Transverse colon (tissue), 4 donors: ENCODE measurements at places on chromosomes 2 and 18. TPM values are rescaled to one million over a fixed set of nuclear protein-coding genes. Genes with fewer than 3 reads are reported as not detected.

PIKFYVE gene
- 35.6 TPM for total RNA-seq

- DNase-seq = no peak
These were observed 44.1 kb upstream of the LHCGR start for GRCh38 chr2:48799601-48800000.

TTC32 gene
- total RNA-seq = 3.4 TPM

DNA sequence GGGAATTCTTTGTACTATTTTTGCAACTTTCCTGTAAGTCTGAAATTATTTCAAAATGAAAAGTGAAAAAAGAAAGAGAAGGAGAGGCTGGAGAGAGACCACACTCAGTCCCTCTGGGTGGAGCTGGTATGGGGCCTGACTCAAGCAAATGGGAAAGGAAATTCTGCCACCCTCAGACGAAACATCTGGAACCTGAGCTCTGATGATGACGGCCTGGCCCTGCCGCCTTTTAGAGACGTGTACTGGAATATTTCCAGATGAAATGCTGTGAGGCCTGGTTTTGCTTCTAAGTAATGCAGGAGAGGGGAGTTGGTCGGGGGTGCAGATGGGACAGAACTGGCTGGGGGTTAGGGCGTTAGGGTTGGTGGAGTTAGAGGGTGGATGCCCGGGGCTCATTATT lies 57.4 kb upstream of the GLI2 start:
- DNase-seq = no peak

DNA sequence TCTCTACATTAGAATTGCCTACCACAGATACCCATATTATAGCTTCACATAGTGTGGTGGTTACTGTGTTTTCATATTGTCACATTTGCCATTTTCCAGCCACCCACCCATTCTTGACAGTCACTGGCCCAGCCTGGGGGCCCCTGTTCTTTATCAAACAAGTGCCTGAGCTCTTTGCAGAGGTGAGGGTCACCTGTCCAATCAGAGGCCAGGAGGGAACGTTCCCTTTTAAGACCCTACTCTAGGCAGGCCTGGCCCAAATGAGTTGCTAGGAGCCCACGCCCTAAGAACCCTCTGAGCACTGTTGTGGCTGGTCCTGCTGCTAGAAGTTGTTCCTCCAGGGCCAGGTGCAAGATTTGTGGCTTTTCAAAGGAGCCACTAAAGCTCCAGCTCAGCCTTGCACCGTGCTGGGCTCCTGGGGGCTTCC lies 5.2 kb downstream of the IL37 start:
- no peak for DNase-seq

- no peak for DNase-seq
These were observed 7.0 kb upstream of the STRN start for GRCh38 chr2:36973320-36973719.

DNA sequence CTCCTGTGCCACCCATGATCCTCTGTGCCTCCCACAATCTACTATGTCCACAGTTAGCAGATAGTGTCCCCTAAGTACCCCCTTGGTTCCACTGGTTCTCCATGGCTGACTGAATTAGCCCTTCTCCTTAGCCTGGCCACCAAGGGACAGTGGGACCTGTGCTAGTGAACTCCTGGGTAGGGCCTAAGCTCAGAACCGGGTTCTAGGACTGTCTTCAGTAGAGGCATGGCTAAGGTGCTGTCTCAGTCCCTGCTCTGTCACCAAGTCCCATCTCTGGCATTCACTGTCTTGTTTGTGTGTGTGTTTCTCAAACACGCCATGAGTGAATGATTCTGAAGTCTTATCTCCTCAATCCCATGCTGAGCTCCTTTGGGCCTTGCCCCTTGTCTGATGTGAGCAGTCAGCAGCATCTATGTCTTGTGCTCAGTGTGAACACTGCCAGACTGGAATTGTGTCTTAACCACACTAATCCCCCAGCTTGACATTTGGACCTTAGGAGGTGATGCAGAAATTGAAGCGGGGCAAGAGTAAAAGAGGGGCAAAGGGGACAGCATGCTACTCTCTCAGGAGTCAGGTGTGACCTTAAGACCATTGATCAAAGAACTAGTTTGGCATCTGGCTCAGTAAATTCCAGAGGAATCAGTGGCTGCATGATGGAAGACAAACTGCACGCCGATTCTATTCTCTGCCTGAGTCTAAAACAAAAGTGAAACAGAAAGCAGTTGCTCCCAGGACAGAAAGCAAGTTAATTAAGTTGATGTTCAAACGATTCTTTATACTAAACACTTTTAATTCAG lies 190.5 kb downstream of the ALPK2 start:
- no peak for DNase-seq

- DNase-seq = no peak
These were observed 34.8 kb downstream of the SEMA4F start for GRCh38 chr2:74688881-74689280.

DNA sequence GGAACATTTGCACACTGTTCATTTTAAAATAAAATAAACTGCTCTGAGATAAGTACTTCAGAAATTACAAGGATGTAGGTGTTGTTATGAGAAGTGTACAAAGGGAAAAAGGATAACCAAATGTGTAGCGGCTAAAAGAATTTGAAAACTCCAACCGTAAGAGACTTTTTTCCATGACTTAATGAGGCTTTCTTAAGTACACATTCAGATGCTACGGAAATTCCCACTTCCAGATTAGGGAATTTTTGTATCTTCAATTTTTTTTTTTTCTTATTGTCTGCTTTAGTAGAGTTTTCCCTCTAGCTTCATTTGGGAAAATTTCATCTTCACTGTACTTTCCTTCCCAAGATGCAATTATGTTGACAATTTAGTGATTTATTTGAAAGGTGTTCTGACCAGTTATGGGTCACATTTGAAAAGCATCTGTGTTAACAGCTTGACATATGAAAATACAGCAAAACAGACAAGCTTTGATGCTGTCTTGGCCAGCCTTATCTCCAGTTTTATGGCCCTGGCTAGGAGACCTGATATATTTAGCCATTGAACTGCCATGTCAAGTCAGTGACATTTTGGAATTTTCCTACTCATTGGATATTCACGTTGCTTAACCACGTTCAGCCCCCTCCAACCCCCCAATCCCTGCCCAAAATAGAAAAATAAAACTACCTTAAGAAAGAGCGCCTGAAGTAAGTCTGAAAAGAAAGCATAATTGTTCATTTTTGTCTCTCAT lies 105.6 kb downstream of the FEZ2 start:
- DNase-seq = no peak

DNA sequence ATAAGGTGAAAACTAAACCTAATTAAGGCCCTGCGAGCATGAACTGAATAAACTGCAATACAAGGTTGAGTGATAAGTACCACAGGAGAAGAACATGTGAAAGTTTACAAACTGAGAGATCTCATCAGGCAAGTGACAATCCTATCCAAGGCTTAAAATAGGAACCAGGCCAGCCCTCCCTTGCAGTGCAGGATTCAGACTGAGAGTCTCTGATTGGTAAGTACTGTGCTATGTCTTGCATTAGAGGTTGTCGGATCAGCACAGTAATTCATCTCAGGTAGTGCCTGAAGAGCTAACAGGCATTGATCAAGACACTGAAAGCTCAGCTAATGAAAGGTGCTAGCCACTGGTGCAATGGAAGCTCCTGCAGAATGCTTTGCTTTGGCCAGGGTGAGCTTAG lies 801.7 kb upstream of the ID2 start:
- DNase-seq = no peak

GRCh38 chr2:157764386-157764785 lies 111.7 kb downstream of the ACVR1 start:
- DNase-seq = no peak

- no peak for DNase-seq
These were observed 8.4 kb upstream of the VAPA start for GRCh38 chr18:9905401-9905922.

CCDC102B gene
- 4.3 TPM for total RNA-seq

MGAT4A gene
- total RNA-seq = 139 TPM

- DNase-seq = peak; percentile 60
These were observed 89.2 kb downstream of the STPG4 start for GRCh38 chr2:47065771-47066380.

TUBA3E gene
- not detected for total RNA-seq

SOS1 gene
- total RNA-seq = 29.1 TPM

FAM124B gene
- not detected for total RNA-seq

SCN7A gene
- total RNA-seq = 22.2 TPM

TNS1 gene
- 328 TPM for total RNA-seq

DNA sequence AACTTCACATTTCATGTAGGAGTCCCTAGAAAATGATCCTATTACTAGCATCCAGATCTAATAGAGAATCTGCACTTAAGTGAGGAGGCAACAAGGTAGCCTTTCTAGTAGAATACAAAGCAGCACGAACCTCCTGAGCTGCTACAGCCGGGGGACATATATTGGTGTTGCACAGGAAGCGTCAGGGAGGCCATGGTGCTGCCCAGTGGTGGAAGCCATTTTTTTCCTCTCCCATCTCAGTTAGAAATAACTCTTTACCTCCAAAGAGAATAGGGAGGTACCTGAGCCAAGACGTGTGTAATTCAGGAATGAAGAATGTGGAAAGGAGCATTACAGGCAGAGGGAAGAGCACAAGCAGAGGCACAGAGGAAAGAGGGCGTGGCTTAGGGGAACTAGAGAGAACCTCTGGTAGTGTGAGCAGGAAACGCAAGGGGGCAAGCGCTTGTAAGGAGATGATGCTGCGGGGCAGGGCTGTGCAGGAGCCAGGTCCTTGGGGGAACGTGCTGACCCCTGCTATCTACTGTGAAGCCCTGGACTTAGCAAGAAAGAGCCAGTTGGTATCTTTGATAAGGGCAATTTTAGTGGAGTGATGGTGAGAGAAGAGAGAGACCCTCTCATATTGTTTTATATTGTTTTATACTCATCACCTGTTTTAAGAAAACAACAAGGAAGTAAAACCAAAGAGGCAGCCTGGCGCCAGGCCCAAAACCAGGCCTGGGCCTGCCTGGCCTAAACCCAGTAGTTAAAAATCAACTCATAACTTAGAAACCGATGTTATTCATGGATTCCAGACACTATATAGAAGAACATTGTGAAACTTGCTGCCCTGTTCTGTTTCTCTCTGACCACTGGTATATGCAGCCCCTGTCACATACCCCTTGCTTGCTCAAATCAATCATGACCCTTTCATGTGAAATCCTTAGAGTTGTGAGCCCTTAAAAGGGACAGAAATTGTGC lies 50.0 kb upstream of the TTC39C start:
- peak; percentile 52 for DNase-seq

NEU4 gene
- 77.0 TPM for total RNA-seq

GRCh38 chr18:69365658-69366057 lies 35.0 kb upstream of the DOK6 start:
- no peak for DNase-seq

DNA sequence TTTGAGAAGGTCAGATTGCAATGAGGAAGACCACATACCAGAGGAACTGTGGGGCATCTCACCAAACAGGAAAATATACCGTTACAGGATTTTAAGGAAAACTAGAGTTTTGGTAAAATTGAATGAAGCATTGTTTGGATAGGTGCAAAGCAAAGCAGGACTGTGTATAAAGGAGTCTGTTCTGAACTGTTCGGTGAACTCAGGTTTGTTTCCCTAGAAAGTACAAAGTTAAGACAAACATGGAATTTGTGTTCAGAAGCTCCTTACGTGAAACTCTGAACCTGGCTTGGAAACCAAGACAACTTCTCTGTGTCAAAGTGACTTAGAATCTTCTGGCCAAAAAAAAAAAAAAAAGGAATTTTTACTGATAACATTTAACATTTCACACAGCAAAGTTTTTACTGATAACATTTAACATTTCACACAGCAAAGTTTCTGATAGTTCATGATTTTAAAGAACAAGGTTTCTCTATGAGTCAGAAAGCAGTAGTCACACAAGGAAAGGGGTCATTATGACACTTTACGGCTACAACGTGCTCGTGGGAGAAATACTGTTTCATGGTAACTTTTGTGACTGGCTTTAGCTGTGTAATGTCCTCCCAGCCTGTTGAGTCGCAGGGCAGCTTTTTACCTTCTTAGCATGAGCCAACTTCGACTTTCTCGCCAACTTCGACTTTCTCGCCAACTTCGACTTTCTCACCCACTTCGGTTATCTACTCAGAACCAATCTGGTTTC lies 21.2 kb upstream of the TET3 start:
- no peak for DNase-seq

GRCh38 chr2:45804987-45805755 lies 153.7 kb downstream of the PRKCE start:
- no peak for DNase-seq

- DNase-seq = no peak
These were observed 408 bp downstream of the IL18RAP start for GRCh38 chr2:102423368-102423767.

RUFY4 gene
- not detected for total RNA-seq

- DNase-seq = no peak
These were observed 18.8 kb downstream of the FSIP2 start for GRCh38 chr2:185757356-185757755.

LGALSL gene
- 13.1 TPM for total RNA-seq

GALR1 gene
- under 0.01 TPM for total RNA-seq

FSHR gene
- not detected for total RNA-seq

SKOR2 gene
- total RNA-seq = not detected

- no peak for DNase-seq
These were observed 9.1 kb downstream of the SP9 start for GRCh38 chr2:174343623-174344455.

STAMBP gene
- total RNA-seq = 1,127 TPM

- DNase-seq = peak; percentile 4
These were observed 14.4 kb downstream of the GPR55 start for GRCh38 chr2:230910546-230911177.

PRKAG3 gene
- not detected for total RNA-seq

TMEM214 gene
- 91.0 TPM for total RNA-seq

EPC2 gene
- 18.3 TPM for total RNA-seq

- no peak for DNase-seq
These were observed 24.8 kb downstream of the LONRF2 start for GRCh38 chr2:100297511-100297910.

CLASP1 gene
- total RNA-seq = 53.9 TPM

GRCh38 chr2:181563101-181563692 lies 93.7 kb downstream of the CERKL start:
- DNase-seq = no peak

DNA sequence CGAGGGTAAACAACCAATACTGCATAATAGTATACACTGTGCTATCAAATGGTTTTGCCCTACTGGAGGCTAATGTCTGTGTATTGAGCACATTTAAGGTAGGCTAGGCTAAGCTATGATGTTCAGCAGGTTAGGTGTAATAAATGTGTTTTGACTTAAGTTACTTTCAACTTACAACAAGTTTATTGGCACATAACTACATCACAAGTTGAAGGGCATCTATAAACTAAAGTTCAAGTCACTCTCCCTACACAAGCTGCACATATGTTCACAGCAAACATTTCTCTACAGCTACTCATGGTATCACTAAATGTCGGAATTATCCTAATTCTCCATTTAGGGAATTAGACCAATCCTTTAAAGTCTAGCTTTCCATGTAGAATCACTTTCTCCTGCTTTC lies 11.4 kb downstream of the ARL5A start:
- DNase-seq = no peak
